Stimulated activated CD4-positive, alpha-beta T cell treated with anti-CD3 and anti-CD28 coated beads, Interleukin-1b, Interleukin-23, amount 100 ng/mL, for 1 hour (primary cell): ENCODE measurements at places on chromosomes 3 and 15.

DNA sequence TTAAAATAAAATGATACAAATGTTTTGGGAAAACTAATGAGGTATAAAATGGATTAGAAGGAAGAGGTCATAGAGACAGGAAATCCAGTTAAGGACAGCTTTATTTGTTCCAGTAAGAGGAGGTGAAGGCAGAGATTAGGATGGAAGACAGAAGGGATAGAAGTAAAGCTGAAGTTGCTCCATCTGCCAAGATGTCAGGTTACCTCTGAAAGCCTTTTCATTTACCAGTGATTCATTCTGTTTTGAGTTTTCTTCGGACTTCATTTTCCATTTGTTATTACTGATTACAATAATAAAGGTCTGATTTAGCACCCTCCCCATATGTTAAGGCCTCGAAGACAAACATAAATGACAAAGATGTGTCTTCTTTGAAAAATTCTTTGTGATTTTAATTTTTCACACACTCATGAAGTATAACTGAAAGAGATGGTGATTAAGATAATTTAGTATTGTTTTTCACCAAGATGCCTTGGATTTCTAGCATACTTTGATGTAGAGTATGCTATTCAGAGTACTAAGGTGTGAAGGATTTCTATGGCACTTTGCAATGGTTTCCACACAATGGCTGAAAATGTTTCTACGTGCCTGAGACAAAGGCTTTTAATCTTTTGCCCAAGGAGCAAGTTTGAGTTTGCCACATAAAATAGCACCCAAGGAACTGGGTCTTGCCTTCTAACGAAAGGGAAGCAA is 75.4 kb upstream of the PLAAT1 start:
- no peak for DNase-seq

GRCh38 chr3:111047812-111048435 is 23.7 kb upstream of the NECTIN3 start:
- DNase-seq = no peak

GRCh38 chr3:11808231-11808630 is 38.5 kb downstream of the TAMM41 start:
- no peak for DNase-seq

- no peak for DNase-seq
Observed at GRCh38 chr15:45048794-45049631, 26.0 kb downstream of the SORD start.

- no peak for DNase-seq
Observed at GRCh38 chr3:122415104-122415744, 638 bp downstream of the WDR5B start.

DNA sequence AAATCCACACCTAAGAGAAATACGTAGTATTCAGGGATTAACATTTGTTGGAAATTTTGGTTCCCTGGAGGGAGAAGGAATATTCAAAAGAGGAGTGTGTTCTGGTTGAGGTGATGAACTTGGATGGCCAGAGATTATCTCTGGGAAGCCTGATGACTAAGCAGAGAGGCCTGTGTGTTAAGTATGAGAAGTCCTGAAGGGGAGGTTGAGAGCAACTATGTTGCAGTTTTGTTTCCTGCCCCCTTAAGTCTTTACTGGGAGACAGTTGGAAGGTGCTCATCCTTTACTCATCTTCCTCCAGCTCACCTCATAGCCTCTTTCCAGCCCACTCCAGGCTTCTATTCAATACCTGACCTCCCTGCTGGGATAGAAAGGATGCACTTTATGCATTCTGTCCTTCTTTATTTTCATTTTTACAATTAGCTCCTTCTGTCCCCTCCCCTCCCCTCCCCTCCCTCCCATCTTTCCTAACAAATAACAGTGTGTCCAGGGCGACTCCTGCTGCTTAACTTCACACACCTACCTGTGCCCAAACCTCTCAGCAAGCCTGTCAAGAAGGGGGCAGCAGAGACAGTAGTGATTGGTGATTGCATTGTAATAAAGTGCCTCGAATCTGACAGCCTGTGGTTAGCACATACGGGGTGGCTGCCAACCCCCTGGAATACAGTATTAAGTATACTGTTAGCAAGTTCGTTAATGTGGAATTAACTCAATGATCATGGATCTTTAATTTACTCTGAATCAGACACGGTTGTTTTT is 11.9 kb downstream of the RAP2B start:
- no peak for DNase-seq

DNA sequence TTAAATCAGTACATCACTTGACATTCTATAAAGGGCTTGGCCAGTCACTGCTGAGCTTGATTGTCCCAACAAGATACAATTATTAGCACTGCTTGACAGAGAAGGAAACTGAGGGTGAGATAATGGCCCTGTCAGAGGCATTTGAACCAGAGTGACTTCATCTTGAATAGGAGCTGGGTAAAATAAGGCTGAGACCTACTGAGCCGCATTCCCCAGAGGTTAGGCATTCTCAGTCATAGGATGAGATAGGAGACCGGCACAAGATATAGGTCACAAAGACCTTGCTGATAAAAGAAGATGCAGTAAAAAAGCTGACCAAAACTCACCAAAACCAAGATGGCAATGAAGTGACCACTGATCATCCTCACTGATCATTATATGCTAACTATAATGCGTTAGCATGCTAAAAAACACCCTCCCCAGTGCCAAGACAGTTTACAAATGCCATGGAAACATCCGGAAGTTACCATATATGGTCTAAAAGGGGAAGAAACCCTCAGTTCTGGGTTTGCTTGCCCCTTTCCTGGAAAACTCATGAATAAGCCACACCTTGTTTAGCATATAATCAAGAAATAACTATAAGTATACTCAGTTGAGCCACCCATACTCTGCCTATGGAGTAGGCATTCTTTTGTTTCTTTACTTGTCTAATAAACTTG is 239.1 kb upstream of the SETMAR start:
- DNase-seq = no peak

GRCh38 chr15:52503788-52504496 is 24.7 kb downstream of the MYO5A start:
- no peak for DNase-seq

- DNase-seq = no peak
Observed at GRCh38 chr3:132004571-132004970, 30.2 kb downstream of the CPNE4 start.

DNA sequence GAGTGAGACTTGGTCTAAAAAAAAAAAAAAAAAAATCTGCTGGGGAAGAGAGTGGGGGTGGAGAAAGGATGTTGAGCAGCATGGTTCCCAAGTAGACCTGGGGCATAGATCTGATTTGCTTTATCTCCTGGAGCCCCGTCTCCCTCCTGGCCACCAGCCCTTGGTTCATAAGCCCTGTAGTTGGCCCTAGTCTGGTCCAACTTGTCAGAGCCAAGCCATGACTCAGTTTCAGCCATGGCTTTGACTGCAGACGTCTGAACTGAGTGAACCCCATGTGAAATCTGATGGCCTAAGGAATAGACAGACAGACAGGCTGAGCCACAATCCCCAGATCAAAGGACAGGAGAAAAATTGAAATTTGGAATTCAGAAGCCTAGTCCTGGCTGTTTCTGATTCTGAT is 2.0 kb upstream of the CILP start:
- no peak for DNase-seq

DNA sequence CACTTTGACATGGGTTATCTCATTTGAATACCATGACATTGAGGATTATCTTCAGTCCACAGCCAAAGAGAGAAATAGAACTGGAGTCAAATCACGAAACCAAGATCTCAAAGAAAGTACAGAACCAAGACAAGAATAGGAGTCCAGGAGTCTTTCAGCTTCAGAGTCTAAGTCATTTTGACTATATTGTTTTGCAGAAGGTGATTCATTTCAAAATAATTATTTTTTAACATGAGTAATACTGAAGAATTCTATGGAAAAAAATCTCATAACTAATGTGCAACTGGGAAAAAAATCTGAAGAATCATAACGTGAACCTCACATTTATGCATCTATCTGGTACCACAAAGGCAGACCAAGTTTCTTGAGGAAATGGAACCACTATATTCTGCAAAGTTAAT is 60.3 kb downstream of the UBE3A start:
- no peak for DNase-seq

DNA sequence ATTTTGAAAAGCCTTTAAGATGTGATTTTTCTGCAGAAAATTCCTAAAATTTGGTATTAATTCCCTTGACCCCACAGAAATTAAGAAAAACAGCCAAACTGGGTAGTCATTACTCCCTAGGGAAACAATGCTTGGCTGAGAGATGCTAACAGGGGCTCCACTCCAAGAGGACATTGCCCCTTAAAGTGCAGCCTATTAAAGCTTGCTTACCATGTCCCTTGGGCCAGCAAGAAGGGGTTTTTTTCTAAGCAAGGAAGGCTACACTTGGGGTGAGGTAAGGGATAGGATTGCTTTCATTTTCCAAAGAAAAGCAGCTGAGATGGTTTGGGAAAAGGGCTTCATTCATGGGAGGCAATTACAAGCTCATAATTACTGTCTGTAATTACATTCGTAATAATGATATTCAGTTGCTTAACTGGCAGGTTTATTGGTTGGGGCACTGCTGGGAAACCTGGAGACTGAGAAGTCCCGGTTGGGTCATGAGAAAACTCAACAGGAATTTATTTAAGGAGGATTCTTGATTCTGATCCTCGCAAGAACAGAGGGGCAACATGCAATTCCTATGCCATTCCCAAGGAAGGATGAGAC is 247.5 kb downstream of the NR1D2 start:
- no peak for DNase-seq

DNA sequence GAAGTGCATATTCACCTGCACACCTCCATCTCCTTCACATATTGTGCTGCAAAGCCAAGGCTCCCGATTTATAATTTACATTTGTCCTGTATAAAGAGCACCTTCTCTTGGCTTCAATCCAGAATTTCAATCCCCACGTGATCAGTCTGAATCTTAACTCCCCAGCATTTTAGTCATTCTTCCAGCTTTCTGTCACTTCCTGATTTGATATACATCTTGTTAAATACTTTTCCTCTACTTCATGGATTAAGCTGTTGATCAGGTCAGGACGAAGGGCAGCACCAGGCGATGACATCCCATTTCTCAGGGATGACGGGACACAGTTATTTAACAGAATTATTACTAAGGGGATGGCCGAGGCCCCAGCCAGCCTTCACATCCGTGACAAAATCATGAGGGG is 212.5 kb downstream of the EPHB1 start:
- DNase-seq = no peak

DNA sequence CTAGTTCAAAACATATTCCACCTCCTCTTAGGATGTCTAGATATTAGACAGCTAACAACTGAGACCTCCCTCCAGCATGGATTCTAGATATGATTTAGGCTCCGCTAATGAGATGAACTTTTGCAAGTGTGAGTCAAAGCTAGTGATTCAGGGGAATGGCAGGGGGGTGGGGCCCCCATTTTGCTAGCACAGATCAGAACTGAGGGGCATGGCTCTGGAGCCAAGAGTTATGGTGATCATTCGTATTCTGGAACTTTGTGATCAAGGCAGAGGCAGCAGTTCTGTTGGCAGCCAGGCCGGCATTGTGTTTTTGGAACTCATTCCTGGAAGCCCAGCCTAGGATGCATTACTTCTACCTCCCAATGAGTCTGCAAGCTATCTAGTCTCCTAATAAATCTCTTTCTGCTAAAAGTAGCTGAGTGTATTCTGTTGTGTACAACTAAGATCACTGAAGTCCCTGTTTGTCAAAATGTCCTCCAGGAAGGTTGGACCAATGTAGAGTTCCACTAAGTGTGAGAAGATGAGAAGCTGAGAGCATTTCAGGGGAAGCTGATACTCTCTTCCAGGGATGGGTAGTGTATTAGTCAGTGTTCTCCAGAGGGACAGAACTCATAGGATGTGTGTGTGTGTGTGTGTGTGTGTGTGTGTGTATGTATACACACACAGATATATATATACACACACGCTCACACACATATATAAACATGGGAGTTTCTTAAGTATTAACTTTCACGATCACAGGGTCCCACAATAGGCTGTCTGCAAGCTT is 312.7 kb downstream of the TLE3 start:
- DNase-seq = no peak

- DNase-seq = no peak
Observed at GRCh38 chr3:71578054-71578751, 5.3 kb downstream of the FOXP1 start.

- DNase-seq = no peak
Observed at GRCh38 chr3:49530701-49531100, 23.6 kb upstream of the BSN start.

DNA sequence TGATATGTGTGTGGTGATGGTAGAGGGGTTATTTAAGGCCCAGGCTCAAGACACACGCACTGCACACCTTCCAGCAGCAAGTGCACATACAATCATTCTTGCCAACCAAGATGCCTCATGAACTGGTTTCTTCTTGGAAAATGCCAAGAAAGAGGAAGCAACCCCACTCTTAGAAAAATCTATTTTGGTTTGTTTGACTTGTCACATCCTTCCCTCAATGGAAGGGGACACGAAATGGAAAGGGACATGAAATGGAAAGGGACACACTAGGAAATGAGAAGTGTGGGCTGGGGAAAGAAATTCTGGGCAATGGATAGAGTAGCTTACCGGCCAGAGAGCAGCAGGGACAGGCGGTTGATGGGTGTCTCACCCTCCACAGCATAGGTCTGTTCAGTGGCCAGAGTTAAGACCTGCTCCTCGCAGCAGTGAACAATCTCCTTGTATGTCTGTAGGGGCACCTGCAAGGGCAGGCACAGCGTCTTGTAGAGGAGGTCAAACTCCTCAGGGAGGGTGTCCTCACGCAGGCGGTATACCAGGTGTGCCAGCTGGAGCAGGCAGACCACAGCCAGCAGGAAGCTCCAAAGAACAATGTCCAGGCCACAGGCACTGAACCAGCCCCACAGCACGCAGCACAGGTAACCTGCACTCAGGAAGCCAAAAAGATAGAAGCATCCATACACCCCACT is 640 bp downstream of the POPDC2 start:
- DNase-seq = no peak

- no peak for DNase-seq
Observed at GRCh38 chr3:133412183-133413132, 12.6 kb downstream of the BFSP2 start.

- no peak for DNase-seq
Observed at GRCh38 chr3:31891876-31892455, 89.1 kb downstream of the OSBPL10 start.

- no peak for DNase-seq
Observed at GRCh38 chr15:64503197-64503596, 42.8 kb downstream of the ZNF609 start.

DNA sequence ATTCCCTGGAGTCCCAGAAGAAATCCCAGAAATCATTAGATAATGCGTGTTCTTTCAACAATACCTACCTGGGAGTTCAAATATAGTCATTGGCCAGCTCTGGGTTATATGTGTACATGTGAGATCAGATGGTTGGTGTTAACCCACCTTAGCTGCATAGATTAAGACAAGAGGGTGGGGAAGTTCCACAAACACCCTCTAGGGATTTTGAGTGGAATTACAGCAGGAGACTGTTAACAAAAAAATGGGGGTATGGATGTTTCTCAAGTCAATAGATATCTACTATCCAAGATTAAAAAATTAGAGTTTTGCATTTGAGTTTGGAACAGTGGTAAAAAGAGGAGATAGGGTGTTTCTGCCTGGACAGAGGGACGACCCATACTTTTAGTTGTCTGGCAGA is 282.5 kb upstream of the CNTN3 start:
- DNase-seq = no peak

GRCh38 chr3:75049533-75049932 is 435.1 kb upstream of the CNTN3 start:
- no peak for DNase-seq
